Caudate nucleus (tissue), 63 donors: ENCODE measurements at places on chromosomes 4 and X.

GRCh38 chr4:115355329-115355728 is 241.9 kb upstream of the NDST4 start:
- DNase-seq = no peak

DNA sequence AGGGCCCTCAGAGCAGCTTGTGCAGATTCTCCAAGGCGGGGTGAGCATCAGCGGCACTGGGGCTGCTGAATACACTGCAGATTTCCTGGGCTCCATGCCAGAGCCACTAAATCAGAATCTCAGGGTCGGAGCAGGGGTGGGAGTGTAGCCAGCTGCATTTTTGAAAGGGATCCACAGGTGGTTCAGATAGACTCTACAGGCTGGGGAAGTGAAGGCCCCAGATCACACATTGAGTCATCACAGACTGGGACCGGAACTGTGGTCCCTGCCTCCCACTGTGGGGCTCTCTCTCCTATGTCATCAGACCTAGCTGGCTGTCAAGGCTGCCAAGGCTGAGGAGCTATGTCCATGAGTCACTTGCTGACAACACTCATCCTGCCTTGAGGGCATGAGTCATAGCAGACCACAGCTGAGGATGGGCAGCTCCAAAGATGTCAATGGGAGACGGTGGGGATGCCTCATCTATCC is 162.3 kb upstream of the MAMLD1 start:
- DNase-seq = no peak

DNA sequence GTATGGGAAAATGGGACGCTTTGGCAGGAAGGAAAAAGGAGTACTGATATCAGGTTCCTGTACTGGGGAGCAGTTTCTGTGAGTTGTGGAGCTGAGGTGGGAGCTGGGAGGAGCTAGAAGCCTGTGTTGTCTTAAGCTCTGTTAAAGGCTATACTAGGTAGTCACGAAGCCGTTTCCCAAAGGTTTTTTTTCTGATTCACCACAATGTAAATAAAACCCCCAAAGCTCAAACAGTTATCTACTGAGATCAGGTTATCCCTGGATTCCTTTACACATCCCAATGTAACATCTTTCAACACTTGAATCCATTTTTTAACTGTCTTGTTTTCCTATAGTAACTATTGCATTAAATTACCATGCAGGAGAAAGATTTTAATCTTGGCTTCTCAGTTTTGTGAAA is 297.4 kb upstream of the SFRP2 start:
- no peak for DNase-seq

DNA sequence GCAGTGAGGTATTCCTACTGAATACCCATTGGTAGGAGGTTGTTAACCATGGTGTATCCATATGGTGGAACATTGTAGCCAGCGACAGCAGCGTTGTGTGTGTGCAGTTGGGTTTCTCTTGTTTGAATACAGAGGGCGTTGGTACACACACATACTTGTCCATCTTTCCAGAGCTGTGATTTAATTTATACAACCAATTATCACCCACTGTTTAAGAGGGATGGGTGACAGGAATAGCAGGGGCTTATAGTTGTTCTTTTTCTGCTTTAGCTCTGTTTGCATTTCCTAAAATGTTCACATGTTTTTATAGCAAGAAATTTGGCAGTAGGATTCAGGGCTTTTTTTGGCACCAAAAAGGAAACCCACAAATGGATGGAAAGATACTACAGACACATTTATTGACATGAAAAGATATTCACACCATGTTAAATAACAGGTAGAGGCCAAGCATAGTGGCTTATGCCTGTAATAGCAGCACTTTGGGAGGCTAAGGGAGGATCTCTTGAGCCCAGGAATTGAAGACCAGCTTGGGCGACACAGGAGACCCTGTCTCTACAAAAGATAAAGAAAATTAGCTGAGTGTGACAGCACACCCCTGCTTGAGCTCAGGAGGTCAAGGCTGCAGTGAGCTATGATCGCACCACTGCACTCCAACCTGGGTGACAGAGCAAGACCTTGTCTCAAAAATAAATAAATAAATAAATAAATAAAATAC is 60.6 kb downstream of the TNIP2 start:
- no peak for DNase-seq

- DNase-seq = no peak
Measured at GRCh38 chr4:40254608-40255392, 58.0 kb downstream of the RHOH start.

DNA sequence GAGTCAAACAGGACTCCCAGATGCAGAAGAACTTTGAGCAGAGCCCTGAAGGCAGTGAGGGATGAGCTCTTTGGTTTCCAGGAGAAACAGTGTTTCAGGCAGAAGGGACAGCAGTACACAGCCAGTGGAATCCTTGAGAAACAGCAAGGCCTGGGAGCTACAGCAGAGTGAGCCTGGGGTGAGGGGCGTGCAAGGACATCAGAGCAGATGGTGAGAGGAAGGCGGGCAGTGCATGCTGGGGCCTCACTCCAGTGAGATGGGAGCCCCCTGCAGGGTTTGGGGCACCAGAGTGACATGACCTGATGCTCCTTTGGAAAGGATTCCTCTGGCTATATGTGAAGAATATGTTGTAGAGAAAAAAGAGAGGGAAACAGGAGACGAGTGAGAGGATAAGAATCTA is 98.1 kb upstream of the EGFL6 start:
- DNase-seq = no peak
